Upper lobe of left lung (tissue), 6 donors: ENCODE measurements at places on chromosomes 6 and 20. TPM values are rescaled to one million over a fixed set of nuclear protein-coding genes. Genes with fewer than 3 reads are reported as not detected.

DNA sequence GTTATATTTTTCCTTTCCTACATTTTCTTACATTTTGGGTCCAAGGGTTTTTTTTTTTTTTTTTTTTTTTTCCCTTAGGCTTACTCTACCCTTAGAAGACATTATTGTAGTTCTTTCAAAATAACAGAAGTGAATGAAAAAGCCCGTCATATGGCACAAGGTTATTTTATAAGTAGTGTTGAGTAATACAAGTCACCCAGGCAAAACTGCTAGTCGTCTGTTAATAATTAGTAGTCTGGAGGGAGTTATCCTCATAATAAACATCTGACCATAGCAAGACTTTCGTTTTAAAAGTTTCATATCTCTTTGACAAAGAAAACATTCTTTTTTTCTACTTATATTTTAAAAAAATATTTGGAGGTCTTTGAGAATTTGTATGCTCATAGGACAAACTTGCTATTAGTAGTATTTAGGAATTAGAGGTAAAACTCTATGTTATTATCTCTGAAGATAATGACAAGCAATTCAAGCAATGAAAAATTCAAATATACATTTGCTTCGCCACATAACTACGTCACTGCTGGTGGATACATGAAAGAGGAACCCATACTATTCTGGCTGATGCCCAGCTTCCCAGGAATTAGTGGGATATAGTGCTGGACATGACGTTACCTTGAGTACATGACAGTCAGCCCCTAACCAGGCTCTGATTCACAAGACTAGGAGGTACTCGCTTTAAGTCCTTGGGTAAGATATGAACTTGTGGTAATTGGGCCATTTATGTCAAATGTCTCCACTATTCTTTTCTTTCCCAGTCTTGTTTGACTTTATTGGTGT, 532.8 kb downstream of the GRIK2 start:
- DNase-seq = no peak

GRCh38 chr20:62143957-62144825, 622 bp downstream of the SS18L1 start:
- peak; percentile 91 for DNase-seq

OR2H1 gene
- not detected for total RNA-seq

- DNase-seq = no peak
Observed at GRCh38 chr6:67880939-67881705, 754.0 kb upstream of the ADGRB3 start.

- no peak for DNase-seq
Observed at GRCh38 chr6:129890164-129890563, 29.0 kb upstream of the TMEM244 start.

DNA sequence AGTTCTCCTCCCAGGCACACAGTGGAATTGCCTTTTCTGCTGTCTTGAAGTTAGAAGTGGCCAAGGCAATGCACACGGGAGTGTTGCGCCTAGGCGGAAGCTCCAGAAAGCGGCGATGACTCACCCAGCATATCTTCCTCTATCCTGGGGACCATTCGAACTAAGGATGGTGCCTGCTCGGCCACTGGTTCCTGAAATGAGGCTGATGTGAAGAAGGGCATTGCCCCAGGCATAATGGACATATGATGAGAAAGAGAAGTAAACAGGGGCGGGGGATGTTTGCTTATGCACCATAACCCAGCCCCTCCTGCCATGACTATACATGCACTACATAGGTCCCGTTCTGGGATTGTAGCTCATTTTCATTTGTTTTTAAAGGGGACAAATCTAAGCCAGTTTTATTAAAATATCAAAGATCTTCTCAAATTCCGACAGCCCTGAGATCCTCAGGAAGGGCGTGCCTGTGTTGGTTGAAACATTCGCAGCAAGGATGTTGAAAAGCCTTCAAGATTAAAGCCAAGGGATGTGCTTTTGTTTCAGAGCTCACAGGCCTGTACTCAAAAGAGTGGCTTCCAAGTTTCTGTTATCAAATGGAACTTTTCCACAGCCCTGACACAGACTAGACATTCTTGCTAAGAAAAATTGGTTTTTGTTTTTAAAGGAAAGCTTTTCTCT, 218.5 kb downstream of the LY86 start:
- DNase-seq = peak; percentile 88
